ENCODE measurements at places on chromosomes 6 and 20.

DNA sequence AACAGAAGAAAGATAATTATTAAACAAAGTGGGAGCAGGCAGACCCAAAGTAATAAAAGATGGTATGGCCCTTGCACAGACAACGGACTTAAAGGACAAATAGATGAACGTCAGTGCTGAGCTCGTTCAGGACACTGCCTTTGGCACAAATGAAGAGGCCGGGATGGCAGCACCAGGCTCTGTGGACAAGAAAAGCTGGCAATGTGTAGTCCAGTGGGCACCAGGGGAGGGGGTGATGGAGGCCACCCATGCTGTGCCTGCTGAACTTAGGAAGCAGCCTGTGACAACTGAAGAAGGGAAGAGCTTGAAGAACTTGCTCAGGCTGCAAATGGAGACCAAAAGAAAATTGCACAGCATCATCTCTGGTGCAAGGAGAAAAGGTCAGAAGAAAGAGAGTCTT lies 131.0 kb downstream of the ANKRD60 start:
- DNase-seq: peak; percentile 50

GRCh38 chr20:11207749-11208502 lies 534.1 kb upstream of the JAG1 start:
- DNase-seq: no peak

DNA sequence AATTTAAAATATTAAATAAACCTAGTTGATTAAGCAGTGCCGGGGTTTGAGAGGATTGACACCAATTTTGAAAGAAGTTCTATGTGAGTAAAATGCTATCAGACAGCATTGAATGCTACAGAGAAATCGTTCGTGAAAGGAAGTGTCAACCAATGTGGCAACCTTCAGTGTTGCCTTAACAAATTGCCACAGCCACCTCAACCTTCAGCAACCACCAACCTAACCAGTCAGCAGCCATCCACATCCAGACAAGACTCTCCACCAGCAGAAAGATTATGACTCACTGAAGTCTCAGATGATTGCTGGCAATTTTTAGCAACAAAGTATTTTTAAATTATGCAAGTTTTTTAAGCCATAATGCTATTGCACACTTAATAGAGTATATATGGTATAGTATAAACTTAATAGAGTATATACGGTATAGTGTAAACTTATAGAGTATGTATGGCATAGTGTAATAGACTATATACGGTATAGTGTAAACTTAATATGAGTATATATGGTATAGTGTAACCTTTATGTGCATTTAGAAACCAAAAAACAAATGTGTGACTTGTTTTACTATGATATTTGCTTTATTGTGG lies 65.3 kb upstream of the ID4 start:
- no peak for DNase-seq

DNA sequence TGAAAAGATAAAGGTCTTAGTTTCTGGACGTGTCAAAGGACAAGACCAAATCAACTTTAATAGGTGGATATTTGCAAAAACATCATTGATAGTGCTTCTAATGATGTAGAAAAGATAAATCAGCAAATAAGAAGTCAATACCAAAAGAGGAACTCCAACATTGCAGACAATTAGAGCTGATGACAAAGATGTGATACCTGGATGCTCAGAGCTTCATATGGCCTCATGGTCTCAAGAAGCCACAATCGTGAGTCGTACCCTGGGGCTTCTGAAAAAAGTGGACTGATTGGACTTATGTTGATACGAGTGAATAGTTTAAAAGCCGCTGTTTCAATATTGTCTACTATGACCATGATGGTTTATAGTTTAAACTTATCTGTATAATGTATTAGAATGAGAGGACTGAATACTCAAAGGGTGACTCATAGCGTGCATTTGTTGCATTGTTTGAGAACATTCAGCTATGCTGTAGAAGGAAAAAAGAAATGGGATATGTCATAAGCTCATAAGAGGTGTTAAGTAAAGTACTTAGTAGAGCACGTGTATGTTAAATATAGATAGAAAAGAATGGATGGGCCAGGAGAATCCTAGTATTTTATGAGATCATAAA lies 54.6 kb upstream of the RIPOR2 start:
- no peak for DNase-seq

DNA sequence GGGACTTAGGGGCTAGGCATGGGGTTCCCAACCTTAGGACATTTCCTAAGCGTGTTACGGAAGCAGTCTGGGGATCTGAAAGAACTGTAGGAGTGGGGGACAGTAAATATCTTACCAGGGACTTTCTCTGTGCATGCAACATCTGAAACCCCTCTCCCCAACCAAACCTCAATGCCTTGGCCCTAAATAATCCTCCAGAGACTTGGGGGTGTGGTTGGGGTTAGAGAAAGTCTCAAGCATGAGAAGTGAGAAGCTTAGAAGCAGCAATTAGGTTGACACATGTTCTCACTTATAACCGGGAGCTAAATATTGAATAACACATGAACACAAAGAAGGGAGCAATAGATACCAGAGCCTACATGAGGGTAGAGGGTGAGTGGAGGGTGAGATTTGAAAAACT lies 74.7 kb downstream of the HTR1E start:
- no peak for DNase-seq

DNA sequence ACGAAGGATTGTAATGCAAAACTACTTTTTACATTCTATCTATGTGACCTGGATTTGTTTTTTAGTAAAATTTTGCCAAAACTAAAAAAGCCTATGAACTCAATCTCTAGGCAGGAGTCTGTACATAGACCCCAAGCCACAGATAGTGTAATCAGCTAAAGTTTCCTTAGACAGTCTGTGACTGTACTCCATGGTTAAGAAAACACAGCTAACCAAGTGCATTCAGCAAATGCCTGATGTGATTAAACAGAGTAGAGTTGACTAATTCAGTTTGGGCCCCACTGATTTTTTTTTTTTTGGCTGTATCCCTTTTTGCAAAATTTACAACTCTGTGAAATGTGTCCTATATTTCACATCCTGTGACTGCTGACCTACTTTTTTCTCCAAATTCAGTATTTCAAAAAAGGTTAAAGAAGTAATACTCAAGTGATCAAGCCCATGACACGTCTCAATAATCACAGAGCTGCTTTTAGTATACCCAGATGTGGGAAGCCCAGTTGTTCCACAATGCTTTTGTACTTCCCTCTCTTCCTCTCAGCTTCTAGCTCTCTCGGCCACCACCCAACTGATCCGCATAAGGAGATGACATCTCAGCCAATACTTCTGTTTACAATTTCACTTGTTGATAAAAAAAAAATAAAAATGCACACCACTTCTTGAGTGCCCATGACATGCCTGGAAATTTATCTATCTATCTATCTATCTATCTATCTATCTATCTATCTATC lies 108.8 kb upstream of the TBX18 start:
- DNase-seq: no peak

GRCh38 chr6:3966426-3966825 lies 112.5 kb downstream of the FAM217A start:
- DNase-seq: no peak

- DNase-seq: no peak
Observed at GRCh38 chr20:47292581-47292980, 63.9 kb downstream of the ZMYND8 start.

GRCh38 chr6:17392978-17393891 lies at the start of gene CAP2:
Gene CAP2 (plus strand): TSS chr6:17393595. CDS start chr6:17421556, 27,961 bp downstream.
- peak; percentile 67 for DNase-seq

DNA sequence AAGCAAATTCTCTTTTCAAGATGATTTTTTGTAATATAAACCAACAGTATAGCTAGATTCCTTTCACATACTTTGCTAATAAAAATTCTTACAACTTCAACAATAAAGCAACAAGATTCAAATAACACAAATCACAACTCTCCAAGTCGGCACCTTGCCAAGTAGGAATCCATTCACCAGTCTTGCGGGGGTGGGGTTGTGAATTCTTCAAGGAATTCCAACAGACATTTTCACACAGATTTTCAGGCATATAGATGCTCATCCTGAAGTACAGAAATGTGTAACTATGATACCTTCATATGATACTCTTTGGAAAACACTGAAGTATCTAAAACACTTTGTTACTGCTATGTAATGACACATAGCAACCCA lies 36.5 kb downstream of the SCML4 start:
- DNase-seq: no peak

DNA sequence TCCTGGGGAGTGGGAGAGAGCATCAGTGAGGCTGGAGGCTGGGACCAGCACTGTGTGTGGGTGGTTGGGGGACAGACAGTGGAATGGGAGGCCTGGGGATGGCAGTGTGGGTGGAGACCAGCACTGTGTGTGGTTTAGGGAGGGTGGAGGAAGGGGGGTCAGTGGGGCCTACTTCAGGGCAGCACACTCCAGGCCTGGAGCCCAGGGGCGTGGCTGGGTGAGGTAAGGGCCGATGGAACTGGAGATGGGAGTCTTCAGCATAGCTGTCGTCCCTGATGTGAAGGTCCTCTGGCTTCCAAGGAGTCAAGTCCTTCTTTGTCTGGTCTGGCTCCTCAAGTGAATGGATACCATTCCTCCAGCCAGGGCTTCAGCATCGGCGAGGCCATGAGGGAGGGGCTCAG lies 18.6 kb downstream of the KCNK17 start:
- no peak for DNase-seq

DNA sequence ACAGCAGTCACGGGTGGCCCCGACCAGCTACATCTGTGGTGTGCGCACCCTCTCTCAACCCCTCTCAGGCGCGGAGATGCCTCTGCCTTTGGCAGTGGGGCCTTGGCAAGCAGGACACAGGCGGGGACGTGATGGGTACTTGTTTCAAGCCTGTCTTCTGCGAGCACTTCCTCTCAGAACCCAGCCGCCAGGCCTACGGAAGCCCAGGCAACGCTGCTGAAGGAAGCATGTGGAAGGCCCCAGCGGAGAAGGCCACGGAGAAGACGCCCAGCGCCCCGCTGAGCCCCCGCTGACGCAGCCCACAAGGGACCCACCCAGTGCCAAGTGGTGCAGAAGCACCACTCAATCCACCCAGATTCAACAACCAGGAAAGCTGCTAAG lies 13.0 kb downstream of the SERPINB6 start:
- DNase-seq: peak; percentile 70

- no peak for DNase-seq
Observed at GRCh38 chr6:110270165-110270564, 88.0 kb downstream of the METTL24 start.

DNA sequence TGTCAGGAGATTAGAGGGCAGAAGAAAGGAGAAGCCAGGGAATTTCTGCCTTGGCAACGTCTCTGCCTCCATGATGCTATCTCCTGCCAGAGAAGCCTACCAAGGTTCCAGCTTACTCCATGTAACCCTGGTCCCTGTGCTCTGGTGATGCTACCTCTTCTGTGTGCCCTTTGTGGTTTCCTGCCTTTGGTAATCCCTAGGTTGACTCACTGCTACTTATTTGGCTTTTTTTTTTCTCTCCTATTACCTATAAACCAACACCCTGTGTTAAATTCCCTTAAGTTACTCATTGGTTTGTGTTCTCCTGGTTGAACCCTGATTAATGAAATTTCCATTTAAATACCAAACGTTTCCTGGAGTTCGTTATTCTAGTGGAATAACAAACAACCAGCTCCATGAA lies 527.8 kb upstream of the FLRT3 start:
- no peak for DNase-seq

DNA sequence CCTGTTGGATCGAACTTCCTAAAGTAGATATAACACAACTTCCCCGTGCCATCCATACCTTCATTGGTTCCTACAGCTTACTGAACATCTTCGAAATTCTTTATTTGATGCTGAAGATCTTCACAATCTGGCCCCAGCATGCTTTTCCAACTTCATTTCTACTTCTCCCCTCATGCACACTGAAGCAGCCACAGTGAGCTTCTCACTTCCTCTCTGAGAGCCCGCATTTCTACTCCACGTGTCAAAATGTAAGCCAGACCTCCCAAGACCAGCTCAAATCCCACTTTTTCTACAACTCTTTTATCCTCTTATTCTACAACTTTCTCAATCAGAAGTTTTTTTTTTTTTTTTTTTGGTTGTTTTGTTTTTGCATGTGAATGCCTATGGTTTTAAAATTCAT lies 254.7 kb downstream of the GMPR start:
- no peak for DNase-seq

GRCh38 chr6:22145823-22146677 lies 150.8 kb downstream of the PRL start:
- no peak for DNase-seq

GRCh38 chr20:5753814-5754213 lies 3.6 kb downstream of the SHLD1 start:
- DNase-seq: no peak

GRCh38 chr6:152893187-152893586 lies 89.7 kb downstream of the FBXO5 start:
- DNase-seq: no peak

DNA sequence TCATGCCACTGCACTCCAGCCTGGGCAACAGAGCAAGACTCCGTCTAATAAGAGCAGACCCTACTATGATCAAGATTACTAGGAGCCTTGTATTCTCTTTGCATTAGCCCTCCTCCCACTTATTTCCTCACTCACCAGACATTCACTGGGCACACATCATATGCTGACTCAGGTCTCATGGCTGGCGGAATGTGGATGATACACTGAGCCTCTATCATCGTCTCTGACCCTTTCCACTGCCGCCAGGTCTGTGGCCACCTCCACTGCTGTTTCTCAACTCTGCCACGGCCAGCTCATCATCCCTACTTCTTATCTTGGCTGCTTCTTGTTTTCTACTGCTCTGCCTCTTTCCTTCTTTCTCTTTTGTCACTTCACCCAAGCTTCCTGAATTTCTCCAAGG lies 161.0 kb downstream of the BACH2 start:
- no peak for DNase-seq
